Naive thymus-derived CD4-positive, alpha-beta T cell (primary cell): ENCODE measurements at places on chromosomes 5 and 9. TPM values are rescaled to one million over a fixed set of nuclear protein-coding genes. Genes with fewer than 3 reads are reported as not detected.

The SLC30A5 gene
- total RNA-seq = 41.3 TPM

The PCDHA3 gene
- total RNA-seq = not detected

The SNCAIP gene
- total RNA-seq = not detected

The ADAMTS13 gene
- total RNA-seq = 2.9 TPM

DNA sequence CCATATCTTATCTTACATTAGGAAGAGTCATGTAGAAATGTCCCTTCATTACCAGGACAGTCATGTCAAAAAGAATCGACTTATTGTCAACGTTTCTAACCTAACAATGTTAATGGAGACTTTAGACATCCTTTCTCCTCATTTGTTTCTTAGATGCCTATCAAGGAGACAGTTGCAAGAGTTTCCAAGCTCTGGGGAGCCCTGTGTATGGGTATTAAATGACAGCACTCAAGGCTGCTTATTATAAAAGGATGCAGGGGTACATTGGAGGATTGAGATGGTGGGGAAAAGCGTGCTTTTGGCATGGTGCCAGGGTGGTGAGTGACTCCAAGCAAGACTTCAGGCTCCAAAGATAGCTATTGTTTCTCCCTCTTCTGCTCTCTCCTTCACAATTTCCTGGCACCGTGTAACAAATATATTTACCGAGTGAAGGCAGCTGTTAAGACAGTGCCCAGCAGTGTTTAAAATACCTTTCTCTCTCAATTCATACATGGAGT is 461.3 kb upstream of the CLINT1 start:
- DNase-seq = no peak

DNA sequence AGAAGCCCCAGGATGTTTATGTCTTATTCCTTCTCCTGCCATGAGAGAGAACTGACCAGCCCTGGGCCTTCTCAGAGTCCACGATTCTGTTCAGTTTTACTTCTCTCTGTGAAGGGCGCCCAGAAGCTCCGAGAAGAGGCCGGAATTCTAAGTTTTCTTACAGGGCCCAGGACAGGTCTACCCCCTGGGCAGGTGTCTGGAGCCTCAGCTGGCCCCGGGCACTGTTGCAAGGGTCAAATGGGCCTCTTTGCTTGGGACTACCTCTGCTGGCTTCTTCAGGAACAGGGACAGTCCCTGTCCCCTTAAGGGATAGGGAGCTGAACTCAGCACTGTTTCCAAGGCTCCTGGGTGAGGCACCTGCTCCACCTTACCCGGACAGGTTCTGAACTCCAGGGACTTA is 55.0 kb downstream of the RASGEF1C start:
- DNase-seq = no peak

- no peak for DNase-seq
Observed at GRCh38 chr5:148666353-148666752, 12.0 kb upstream of the HTR4 start.

- DNase-seq = no peak
Observed at GRCh38 chr5:88831816-88832215, 51.2 kb downstream of the MEF2C start.

DNA sequence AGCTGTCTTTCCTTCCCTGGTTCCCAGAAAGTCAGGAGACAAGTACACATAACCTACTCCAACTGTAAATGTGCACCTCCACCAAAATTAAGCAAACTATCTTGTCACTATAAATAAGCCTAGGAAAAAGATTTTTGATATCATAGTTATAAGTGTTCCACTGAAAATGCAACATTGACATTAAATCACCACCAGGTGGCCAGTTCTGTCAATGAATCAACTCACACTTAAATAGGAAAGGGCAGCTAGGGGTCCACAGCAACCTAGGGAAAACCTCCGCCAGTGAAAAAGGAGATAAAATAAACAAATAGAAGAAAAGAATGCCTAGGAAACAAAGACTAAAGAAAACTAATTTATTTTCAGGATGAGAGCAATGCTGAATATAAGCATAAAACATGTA is 243.0 kb upstream of the PTPRD start:
- DNase-seq = no peak

DNA sequence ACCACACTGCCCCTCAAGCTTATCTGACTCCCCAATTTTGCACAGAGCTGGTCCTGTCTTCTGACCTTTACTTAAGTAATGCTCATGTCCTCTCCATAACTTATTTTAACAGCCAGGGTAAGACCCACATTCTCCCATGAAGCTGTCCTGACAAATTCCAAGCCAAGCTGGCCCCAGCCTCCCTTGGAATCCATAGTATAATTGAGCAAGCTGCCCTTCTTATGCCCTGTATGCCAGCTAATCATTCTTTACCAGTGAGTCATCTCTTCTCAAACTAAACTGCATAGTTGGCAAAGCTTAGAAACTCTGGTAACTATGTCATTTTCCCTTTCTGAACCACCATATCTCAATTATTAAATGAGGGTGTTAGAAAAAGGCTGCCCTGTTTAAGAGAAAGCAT is 92.4 kb downstream of the NFIB start:
- DNase-seq = no peak

GRCh38 chr9:94826644-94827410 is 100.3 kb downstream of the AOPEP start:
- DNase-seq = no peak

DNA sequence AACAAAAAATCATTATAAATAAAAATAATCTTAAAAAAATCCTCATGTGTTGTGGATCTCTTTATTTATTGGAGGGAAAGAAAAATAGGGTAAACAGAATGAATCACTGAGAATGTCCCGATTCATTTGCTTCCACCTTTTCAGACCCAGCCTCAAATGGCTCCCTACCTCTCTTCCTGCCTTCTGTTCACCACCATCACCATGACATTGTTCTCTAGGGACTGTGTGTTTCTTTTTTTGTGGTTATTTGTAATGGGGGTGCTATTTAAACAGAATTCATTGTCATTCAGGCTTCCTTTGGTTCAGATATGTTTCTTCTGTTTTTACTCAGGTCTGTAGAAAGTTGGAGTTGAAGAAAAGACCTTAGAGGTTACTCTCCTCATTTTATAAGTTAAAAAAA is 198.2 kb downstream of the KIF4B start:
- no peak for DNase-seq

- DNase-seq = no peak
Observed at GRCh38 chr5:18111906-18112465, 477.7 kb downstream of the TAF11L14 start.

DNA sequence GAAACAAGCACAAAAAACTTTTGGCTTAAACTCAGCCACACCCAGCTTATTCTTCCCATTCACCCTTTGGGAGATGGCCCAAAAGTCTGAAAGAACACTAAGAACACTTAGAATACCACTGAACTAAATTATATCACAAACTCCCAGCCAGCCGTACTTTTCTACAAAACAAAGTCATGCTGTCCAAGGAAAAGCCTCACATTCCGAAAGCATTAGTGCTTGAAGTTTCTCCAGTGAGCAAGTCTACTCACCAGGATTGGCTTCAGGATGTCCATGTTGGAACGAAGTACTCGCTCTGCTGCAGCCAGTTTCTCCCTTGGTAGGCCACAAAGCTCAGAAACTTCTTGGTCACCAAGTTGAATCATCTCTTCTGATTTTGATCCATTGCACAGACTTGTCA is 69.7 kb downstream of the ABCA1 start:
- DNase-seq = no peak
